DMS79 treated with DMSO at 0.1 percent for 48 hours (cell line): ENCODE measurements at places on chromosomes 7 and 10.
A peak's percentile ranks its signal among the peaks of the same experiment; 100 is the strongest.

GRCh38 chr7:155257482-155258225 lies 40.0 kb upstream of the INSIG1 start:
- DNase-seq = peak; percentile 85

DNA sequence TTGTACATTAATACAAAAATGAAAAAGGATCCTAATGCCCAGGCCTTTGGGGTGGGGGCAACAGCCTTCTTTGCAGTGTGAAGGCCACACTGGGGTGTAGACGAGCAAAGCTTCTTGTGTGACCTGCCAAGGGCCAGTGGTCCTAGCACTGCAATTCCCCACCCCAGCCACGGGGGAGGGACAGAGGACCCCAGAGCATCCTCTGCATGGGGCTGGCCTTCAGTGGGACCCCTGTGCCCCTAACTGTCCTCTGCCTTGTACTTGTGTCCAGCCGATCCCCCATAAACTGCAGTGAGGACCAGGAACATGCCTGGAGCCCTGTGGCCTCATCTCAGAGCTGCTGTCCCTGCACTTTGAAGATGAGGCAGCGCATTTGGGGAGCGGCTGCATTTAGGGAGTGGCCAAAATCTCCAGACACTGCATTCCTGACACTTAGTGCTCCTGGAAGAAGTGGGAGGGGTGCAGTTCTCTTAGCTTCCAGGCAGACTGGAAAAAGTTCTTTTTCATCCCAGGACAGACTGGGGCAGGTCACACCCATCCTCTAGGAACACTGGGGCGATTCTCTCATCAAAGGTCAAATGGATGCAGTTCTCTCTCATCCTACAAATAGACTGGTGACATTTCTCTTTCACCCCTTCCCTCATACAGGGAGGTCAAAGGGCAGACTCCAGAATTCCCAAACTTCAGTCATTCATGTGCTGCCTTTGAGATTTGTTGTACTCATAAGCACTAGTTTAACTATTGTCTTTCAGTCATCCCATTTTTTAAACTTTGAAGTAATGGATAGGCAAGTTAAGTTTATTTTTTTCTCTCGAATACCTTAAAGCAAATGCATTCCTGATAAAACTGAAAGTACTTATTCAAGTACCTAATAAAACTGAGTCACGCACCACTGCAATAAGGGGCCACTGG lies 922 bp upstream of the MYO1G start:
- no peak for DNase-seq

DNA sequence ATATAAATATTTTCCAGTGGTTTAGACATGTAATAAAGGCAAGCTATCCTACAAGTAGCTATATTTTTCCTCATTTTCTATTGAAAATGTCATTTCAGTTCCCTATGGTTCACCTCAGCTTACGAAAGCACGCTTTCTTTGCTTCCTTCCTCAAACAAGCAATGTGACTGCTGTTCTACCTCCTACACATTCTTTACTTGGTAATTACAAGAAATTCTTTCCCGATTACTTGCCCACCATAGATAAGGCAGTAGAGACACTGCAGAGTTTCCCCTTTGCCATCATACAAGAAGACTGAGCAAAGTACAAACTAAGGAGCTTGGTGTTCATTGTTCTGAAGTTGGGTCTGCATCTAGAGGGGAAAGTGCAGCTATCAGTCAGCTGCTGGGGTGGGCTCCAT lies 249.4 kb downstream of the CRPPA start:
- DNase-seq = no peak

- DNase-seq = no peak
Measured at GRCh38 chr10:19096501-19097073, 48.0 kb downstream of the MALRD1 start.

- DNase-seq = no peak
Measured at GRCh38 chr10:306675-307185, 171.5 kb downstream of the ZMYND11 start.

DNA sequence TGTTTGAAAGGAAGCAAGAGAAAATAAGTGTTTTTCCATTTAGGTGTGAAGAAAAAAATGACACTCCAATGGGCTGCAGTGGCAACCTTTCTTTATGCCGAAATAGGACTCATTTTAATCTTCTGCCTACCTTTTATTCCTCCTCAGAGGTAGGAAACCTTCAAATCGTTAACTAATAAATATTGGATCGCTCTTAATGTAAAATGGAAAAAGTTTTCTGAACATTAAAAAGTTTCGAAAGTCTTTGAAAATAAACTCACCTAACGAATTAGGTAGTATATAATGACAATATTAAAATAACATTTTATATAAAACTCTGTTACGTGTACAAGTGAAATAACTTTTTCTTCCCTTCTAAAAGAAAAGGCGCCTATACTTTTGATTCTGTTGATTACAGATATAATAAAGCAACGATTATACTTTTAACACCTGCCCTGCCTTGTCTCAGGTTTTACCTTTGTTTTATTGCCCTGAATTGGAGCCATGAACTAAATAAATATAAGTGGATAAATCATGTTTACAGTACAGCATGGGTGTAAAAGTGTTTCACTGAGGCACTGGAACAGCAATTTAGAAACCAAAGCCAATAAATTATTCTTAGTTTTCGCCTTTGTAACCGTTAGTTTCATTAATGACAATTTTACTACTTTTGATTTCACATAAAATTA lies 804 bp downstream of the BCAP29 start:
- DNase-seq = no peak

DNA sequence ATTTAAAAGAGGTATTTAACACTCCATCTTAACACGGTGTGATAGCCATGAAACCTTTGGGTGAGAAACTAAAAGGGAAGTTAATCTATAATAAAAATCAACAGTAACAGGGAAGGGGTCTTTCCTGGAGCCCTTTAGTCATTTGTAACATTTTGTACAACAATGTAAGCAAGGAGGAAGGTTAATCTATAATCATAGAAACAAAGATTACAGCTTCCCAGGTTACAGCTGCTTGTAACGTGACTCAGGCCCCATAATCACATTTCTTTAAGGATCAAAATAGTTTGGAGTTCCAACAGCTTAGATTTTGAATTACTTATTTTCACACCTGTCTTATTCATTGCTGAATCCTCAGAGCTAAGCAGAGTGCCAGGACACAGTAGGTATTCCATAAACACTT lies 17.9 kb upstream of the CC2D2B start:
- no peak for DNase-seq

GRCh38 chr7:151010307-151011096 lies 13.8 kb downstream of the ATG9B start:
- DNase-seq = no peak
